ENCODE measurements at places on chromosomes 5 and 9.

- no peak for DNase-seq
Measured at GRCh38 chr5:140025736-140026135, 17.4 kb downstream of the NRG2 start.

- DNase-seq, result no peak
Measured at GRCh38 chr5:150605546-150605945, 34.9 kb upstream of the SYNPO start.

DNA sequence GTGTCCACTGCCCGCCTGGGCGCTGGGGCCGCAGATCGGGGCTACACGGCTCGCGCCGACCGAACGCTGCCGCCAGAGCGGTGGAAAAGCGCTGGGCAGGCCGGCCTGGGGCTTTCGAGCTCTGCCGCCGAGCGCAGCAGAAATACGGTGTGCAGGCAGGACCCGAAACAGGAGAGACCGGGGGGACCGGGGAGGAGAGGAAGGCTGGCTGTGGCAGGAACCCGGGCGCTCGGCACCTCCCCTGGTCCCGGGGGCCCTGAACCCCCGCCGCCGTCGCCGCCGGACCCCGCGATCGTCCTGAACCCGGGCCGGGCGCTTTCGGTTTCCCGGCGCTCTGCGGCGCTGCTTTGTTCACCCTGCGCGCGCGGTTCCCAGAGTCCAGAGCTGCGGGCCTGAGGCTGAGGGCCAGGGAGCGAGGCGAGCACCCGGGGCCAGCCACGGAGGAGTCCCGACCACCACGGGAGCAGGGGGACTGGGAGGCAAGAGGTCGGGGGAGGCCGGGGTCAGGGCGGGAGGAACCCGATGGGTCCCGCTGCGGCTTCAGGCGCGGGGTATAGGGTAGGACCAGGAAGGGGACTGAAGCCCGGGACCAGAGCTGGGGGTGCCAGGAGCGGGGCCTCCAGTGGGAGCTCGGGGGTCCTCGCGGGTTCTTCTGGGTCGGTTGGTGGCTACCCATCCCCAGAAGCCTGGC lies 12.0 kb downstream of the IRX2 start:
- no peak for DNase-seq

DNA sequence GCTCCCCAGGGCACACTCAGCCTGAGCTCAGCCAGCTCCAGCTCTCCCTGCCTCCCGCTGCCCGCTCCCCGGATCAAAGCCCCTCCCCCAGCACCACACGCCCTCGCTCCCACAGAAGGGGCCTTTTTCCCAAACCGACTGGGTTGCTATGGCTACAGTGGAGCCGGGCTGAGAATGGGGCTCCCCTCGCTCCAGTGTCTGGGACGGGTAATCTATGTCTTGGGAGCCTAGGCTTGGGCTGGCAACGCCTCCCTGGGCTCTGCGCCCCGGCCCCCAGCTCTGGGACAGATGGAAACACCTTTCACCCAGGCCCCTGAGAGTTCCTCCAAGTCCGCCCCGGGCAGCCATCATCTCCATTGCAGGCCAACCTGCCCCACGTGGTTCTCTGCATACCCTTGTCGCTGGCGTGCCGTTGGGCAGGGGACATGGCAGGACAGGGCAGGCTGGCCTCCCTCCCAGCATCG lies 29.6 kb downstream of the NOTCH1 start:
- no peak for DNase-seq

GRCh38 chr5:153969563-153969895 lies 69.2 kb downstream of the FAM114A2 start:
- DNase-seq, result no peak
